ENCODE measurements at places on chromosomes 12 and 14.
A peak's percentile ranks its signal among the peaks of the same experiment; 100 is the strongest.

- DNase-seq = no peak
These were observed 82.9 kb upstream of the CLMN start for GRCh38 chr14:95402578-95402977.

GRCh38 chr12:12812174-12812573, 972 bp upstream of the DDX47 start:
- DNase-seq = no peak

DNA sequence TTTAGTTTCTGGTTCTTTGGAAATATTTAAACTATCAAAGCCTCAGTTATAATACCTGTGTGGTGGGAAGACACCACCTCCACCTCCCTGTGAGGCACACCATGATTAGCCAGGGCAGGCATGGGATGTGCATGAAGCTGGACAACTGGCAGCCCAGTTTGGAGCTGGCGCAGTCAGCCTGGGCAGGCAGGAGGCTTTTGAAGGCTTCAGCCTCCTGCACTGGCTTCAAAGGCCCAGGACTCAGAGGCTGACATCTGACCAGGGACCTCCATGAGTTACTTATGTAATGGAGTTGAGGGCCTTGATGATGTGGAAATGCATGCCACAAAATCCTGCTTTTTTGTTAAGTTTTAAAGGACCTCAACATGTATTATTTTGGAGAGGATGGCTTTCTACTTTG, 30.3 kb downstream of the C14orf132 start:
- no peak for DNase-seq

- no peak for DNase-seq
These were observed 90.4 kb downstream of the ADGRD1 start for GRCh38 chr12:131044136-131044535.

DNA sequence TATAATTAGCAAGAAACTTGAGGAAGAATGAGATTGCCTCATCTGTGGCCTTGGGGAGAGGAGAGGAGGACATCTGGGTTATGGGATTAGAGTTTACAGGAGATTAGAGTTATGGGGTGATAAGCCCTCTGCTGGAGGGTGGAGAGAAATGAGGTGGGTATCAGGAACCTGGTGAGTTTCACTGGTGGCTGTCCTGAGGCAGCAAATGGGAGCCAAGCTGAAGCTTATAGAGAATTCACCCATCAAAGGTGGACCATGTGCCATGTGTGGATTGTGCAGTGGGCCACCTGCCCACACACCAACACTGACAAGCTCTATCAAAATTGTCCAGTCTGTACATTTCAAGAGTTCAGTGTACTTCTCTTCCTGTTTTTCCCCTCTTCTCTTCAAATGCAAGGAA, 135.3 kb downstream of the AEBP2 start:
- no peak for DNase-seq

GRCh38 chr14:71238835-71239234, 331.6 kb downstream of the PCNX1 start:
- no peak for DNase-seq

- no peak for DNase-seq
These were observed 35.8 kb upstream of the PTGR2 start for GRCh38 chr14:73815849-73816248.

DNA sequence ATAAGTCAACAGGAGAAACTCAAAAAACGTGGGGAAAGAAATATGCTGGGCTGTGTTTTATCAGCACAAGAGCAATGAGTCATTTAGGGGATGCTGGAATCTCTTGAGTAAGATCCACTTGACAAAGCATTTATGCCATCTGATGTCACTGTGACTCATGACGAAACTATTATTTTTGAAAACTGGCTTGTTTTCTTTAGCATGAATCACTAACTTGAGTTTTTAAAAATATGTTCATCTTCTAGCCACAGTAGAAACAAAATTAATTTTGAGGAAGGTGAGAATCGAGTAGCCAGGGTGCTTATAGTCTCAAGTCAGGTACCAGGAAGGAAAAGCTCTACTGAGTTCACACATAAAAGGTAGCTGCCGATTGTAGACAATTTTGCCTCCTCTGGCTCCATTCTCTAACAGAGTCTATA, 456.2 kb upstream of the MGAT4C start:
- DNase-seq = peak; percentile 96

GRCh38 chr12:131927110-131928079, 1.7 kb upstream of the PUS1 start:
- DNase-seq = no peak

DNA sequence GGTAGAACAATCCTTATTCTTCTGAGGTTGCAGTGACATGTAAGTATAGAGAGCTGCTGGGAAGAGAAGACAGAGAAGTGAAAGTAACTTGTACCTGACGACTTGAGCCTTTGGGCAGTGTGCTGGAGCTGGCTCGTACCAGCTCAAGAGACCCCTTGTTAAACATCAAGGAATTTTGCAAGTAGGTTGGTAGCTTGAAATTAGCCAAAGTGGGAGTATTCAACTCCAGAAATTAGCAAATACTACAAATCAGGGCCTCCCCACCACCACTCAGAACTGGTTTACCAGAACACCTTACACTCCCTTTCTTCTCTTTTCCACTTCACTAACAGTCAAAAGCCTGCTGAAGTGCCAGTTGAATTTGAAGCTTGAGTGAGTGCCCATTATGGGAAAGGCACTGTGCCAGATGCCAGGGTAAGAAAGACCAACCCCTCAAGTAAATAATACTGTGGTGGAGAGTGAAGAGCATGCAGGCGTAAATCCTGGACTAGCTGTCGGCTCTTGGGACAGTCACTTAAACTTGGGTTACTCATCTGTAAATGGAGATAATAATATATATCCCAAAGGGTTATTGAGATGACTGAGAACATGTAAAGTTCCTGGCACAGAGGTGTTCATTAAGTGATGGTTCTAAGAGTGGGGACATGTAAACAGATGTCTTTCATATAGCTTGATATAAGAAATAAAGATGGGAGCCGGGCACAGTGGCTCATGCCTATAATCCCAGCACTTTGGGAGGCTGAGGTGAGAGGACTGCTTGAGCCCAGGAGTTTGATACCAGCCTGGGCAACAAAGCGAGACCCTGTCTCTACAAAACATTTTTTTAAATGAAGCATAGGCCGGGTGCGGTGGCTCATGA, 27.0 kb upstream of the EID3 start:
- no peak for DNase-seq

GRCh38 chr14:95831468-95831867, 45.2 kb upstream of the TUNAR start:
- DNase-seq = no peak

GRCh38 chr14:75022655-75023054, 19.9 kb downstream of the EIF2B2 start:
- DNase-seq = no peak

GRCh38 chr14:38791862-38792261, 311.2 kb downstream of the SEC23A start:
- no peak for DNase-seq

Measured in skeletal muscle cell (primary cell).